LHCN-M2 (cell line): ENCODE measurements at places on chromosomes 5 and 9. TPM values are rescaled to one million over a fixed set of nuclear protein-coding genes. Genes with fewer than 3 reads are reported as not detected.

Gene TAF11L5
- total RNA-seq: not detected in 2 replicates

Gene NTNG2
- total RNA-seq: 2.2 and 2.4 TPM in 2 replicates

Gene PCDHGA12
- 6.1 and 6.9 TPM in 2 replicates for total RNA-seq

Gene GRXCR2
- total RNA-seq: not detected in 2 replicates

Gene GADD45G
- 0.92 TPM in 1 of 2 replicates, not detected in the other for total RNA-seq

Gene ADAMTSL2
- total RNA-seq: 0.32 TPM in 1 of 2 replicates, not detected in the other

DNA sequence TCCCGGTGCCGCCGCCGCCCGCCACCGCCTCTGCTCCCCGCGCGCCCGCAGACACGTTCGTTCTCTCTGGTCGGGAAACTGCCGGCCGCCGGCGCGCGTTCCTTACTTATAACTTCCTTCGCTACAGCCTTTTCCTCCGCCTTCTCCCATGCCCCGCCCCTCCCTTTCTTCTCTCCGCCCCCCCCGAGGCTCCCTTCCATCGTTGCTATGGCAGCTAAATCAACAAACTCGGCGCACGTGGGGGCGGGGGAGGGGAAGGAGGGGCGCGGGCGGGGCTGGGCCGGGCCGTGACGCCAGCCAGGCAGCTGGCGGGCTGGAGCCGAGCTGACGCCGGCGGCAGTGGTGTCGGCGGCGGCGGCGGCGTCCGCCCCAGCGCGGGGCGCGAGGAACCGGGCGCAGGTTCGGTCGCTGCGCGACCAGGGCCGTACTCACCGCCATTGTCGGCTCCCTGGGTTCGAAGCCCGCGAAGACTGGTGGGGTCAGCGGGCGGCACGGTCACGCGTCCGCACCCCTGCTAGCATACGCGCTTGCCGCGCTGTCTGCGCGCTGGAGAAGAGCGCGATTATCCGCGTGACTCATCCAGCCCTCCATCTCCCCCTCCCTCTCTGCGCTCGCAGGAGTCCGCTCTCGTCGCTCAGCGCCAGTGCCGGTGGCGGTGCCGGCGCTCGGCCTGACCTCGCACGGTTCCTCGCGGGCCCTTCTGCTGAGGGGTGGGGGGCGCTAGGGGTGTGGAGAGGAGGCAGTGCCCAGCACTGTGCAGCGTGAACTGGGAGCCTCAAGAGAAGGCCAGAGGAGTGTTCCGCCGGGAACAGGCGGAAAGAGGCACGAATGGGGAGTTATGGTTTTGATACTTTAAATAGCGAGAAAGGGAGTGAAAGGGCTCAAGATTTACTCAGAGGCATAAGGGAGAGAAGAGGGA is at the start of gene KLF4:
Gene KLF4 (minus strand): TSS at position 83 of the 919 bp plus-strand sequence. CDS start 597 bp downstream, outside the sequence.
- DNase-seq: peak; percentile 92

DNA sequence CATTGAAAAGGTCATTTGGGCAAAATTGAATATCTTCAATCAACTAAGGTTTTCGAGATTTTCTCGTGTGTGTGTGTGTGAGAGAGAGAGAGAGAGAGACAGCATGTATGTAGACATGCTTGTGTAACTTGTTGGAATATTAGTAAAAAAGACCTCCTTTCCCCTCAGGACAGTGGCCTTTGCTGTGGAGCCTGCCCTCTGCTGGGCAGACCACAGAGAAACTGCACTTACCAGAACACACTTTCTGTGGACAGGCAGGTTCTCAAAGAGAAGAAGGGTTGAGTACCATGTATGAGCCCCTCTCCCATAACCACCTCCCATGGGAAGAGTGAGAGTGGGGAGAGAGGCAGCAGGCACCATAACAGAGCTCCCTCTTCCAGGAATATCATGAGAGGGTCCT is 45.6 kb downstream of the CFAP90 start:
- DNase-seq: no peak

- no peak for DNase-seq
Observed at GRCh38 chr5:156402387-156402921, 75.5 kb downstream of the SGCD start.

DNA sequence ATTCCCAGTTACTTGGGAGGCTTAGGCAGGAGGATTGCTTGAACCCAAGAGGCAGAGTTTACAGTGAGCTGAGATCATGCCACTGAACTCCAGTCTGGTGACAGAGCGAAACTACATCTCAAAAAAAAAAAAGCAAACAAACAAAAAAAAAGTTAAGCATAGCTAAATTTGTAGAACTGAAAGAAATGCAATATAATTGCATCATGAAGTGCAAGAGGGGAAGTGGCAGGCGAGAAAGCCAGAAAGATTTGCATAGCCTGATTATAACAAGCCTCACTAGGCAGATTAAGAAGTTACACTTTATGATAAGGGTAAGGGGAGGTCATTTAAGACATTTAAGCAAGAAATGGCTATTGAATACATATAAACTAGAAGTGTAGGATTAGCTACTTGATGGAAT is 187.1 kb downstream of the EDIL3 start:
- no peak for DNase-seq
